ENCODE measurements at places on chromosomes 3 and 15.

- DNase-seq = no peak
These were observed 34.6 kb upstream of the CDIN1 start for GRCh38 chr15:36544518-36545466.

DNA sequence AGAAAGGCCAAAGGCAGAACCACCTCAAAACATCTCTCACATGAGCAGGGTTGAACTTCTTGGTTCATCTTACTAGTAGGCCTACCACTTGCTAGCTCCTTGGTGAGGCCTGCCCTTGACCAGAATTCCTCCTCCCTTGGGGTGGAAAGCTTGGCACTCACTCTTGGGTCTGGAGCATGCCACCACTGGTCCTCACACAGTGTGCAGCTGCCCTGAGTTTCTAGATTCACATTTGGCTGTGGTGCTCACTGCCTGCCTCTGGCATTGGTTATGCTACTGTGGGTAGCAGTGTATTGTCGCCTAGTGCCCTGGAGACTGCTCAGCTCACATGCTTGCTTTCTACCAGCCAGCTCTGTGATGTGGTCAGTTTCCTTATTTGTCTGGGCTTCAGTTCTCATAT is 23.7 kb downstream of the OXNAD1 start:
- DNase-seq = no peak

DNA sequence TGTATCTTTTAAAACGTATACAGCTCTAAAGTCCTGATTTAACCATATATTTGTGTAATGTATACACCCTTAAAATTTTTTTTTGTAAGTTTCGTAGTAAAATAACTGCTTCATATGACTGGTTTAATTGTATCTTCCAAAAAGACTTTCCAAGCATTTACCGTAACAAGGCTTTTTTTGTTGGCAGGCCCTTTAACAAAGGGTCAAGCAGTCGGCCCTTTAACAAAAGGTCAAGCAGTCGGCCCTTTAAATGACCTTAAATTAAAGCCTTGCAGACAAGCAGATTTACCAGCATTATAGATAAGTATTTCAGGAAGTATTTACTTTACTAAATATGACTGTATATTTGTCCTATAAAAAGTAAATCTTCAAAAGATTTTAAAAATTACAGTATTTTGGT is 28.1 kb downstream of the TSC22D2 start:
- no peak for DNase-seq

DNA sequence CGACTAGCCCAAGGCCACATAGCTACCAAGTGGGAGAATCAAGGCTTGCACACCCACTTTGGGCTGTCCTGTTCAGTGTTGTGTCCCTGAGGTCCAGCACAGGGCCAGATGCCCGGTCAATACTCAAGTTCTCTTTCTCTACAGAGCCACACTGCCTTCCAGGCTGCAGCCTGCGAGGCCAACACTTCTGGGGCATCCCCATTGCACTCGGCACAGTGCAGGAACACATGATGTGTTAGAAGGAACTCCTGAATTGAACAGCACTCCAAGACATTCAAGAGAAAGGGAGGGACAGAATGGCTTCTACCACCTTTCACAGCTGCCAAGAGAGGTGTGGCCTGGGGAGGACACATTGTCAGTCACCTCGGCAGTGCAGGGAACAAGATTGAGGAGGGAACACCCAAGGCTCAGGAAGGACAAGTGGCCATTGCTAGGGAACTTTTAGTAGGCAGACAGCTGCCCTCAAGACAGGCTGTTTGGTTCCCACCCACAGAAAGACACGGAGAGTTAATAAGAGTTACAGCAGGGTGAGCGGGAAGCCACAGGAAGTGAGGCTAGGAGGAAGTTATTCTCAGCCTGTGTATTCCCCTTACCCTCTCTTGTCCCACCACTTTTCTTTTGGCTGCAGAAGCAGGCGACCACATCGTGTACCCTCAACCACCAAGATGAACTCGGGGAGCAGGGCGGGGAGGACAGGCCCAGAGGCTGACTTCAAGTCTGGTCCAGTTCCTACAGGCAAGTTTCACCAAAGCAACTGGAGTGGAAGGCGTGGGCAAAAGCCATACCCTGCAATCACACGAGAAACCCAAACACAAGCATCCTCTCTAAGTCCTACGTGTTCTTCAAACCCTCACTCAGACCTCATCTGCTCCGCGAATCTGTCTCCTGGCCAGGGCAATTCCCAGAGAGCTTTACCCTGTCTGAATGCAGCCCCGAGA is 69.4 kb downstream of the SRGAP3 start:
- DNase-seq = no peak

GRCh38 chr3:25725810-25726209 is 57.4 kb downstream of the NGLY1 start:
- no peak for DNase-seq

DNA sequence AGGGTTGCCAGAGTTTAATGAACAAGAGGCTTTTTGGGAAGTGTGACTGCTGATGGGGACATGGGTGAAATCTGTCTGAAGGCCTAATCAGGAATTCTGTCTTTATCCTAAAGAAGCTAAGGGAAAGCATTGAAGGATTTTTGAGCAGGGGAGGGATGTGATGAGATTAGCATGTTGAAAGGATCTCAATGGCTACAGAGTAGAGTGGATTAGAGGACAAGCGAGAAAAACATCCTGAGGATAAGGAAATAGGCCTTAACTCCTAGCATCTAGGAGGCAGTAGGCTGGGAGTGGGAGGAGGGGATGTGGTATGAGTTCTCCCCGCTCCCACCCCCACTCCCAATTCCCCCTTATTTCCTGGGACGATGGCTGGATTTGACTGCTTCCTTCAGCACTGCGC is 35.1 kb upstream of the SNTN start:
- DNase-seq = no peak
